GM10248 (cell line): ENCODE measurements at places on chromosomes 5 and 9.
A peak's percentile ranks its signal among the peaks of the same experiment; 100 is the strongest.

DNA sequence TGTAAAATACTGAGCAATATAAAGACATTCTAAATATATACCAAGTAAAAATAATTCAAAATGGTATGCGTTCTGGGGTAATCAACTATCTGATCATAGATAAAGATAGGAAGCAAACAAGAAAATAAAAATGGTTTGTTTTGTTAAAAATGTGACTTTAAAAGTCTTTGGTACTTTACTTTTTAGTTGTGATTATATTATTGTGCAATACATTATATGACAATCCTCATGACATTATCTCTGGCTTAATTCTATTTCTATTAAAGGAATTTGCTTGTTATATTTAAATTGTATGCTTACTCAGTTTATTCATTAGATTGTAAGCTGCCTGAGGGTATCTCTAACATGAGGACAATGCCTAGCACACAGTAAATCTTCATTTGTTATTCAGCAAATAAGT, 477.9 kb downstream of the TMEM38B start:
- no peak for DNase-seq

DNA sequence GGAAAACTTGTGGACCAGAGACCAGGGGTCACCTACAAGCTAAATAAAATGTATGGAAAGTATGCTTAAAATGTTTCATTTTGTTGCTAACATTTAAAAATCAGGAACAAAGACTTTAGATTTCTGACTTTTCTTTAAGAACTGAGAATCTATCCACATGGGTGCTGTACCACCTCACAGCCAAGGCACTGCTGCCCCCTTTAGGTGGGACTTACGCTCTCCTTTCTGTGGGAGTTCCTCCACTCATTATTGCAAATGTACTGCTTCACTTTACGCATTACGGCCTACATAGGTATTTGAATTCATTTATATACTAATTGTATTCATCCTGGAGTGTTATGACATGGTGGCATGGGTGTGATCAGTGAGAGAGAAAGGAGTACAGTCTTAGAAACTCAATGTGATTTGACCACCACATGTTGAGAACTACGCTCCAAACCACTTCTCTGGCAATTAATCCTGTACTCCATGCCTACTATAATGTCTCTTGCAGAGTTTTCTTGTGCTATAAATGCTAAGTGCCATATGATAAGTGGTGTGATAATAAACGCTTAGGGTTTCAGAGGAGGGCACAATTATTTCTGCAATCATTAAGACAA, 24.7 kb upstream of the CETN3 start:
- no peak for DNase-seq

DNA sequence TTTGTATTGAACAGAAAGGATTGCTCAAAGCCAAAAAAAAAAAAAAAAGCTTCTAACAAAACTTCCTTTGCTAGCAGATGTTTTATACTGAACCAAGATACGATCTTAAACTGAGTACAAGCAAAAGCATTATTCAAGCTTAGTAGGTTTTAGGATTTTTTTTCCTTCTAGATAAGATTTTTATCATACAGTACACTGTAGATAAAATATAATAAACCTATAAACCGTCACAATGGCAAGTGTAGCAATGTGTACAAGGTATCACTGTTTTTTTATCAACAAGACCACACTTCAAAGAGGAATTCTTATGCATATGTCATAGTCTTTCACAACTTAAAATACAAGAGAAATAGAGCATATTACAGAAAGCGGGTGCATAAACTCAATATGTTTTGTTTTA, 56.5 kb upstream of the TRPM3 start:
- no peak for DNase-seq

- no peak for DNase-seq
Measured at GRCh38 chr5:68953231-68953874, 140.5 kb upstream of the SLC30A5 start.

GRCh38 chr5:115641948-115642347, 16.1 kb upstream of the TMED7 start:
- no peak for DNase-seq

DNA sequence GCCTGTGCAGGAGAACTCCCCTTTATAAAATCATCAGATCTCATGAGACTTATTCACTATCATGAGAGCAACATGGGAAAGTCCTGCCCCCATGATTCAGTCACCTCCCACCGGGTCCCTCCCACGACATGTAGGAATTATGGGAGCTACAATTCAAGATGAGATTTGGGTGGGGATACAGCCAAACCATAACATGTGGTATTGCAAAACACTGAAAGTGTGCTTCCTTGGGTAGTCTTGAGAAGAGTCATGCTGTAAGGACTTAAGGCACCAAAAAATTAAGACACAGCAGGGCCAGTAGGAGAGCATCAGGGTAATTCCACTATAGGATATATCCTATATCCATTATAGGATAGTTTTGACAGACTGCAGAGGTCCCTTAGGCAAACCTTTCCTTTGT, 29.4 kb upstream of the GDNF start:
- DNase-seq, result no peak

DNA sequence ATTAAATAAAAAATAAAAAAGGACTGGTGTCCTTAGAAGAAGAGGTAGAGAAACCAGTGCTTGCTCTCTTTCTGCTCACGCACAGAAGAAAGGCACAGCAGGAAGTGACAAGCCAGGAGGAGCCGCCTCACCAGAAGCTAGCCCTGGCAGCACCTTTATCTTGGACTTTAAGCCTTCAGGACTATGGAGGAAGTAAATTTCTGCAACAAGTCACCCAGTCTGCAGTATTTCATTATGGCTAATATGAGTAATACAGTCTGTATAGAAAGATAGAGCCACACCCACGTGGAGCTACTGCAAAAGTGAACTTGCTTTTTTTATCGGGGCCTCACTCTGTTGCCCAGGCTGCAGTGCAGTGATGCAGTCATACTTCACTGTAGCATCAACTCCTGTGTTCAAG, 68.4 kb downstream of the PDZD2 start:
- no peak for DNase-seq

- DNase-seq, result no peak
Measured at GRCh38 chr9:91949392-91949945, 559 bp downstream of the ROR2 start.

DNA sequence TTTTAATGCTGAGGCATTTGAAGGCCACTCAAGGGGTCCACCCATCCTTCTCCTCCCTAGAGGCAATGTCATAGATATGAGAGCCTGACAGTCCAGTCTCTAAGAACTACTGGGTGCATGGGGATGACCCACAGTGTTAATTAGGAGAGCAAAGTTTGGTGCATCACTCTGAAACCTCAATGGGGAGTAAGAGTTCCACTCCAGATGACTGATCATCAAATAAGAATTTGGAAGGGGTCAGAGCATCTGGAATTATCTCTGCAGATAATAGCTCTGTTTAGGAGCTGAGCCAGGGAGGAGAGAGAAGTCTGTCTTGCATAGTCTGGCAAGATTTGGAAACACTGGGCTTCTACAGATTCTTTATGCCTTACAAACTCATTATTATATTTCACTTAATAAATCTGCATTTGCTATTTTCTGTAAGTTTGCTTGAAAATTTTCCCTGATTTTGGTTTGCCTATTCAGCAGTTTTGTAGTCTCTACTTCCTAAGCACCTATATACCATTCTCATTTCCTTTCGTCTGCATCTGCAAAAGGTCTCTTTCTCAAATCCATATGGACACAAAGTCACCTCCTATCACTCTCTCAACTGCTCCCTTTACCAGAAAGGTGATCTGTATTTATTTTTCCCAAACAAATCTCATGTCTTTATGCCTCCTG, 27.7 kb downstream of the FGF10 start:
- no peak for DNase-seq

GRCh38 chr5:65986050-65986451, 59.7 kb downstream of the ERBIN start:
- DNase-seq, result no peak

DNA sequence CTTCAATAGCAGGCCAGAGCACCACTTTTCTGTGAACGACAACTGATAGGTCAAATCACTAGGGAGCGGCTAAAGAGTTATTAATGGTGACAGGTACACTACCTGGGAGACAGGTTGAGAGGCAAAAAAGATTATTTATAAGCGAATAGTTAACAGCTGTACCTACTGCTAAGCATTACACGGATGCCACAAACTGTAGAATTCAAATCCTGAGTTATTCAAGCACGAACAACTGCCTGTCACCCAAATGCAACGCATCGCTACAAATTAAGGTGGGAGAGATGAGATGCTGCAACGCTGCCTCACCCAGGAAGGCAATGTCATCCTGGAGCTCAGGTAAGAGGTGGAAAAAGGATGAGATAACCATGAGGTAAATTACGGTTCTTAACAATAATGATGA, 342.9 kb downstream of the BNC2 start:
- no peak for DNase-seq

DNA sequence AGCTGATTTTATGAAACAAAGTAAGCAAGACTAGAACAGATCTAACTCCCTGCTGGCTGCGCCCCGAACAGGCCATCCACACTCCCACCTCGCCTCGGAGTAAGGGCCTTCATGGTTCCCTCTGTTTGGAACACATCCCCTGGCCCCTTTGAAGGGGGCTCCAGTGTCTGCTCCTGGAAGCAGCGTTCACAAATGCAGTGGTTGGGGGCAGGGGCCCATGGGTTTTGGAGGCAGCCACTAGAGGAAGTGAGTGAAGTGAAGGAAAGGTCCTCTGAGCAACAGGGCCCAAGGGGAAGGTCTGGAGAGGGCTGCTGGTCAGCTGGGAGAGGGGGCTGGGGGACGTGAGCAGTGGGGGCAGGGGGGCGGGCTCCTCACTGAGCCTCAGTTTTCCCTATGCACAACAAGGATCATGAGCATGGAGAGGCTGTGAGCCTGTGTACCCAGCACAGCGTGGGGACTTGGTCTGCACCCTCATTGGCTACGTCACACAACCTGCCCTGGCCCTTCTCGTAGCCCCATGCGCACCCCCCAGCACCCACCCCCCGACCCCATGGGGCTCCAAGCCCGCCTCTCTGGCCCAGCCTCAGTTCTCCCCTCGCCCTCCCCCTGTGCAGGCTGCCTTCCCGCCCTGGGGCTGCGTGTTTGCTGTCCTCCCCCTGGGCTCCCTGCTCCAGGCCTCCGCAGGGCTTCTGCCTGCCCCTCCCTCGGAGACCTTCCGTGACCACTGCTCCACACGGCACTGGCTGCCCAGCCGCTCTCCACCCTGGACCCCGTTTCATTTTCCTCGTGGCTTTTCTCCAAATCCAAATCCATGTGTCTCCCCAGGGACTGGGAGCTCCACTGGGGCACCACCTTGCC, 39.5 kb downstream of the RASGEF1C start:
- DNase-seq, result peak; percentile 7

- no peak for DNase-seq
Measured at GRCh38 chr5:141778206-141778605, 96.2 kb upstream of the ARAP3 start.

- no peak for DNase-seq
Measured at GRCh38 chr9:105332471-105332870, 88.0 kb downstream of the SLC44A1 start.

GRCh38 chr5:91038180-91038808, 344.8 kb downstream of the ARRDC3 start:
- DNase-seq, result no peak

- no peak for DNase-seq
Measured at GRCh38 chr9:98977246-98977714, 33.6 kb downstream of the COL15A1 start.

- no peak for DNase-seq
Measured at GRCh38 chr5:114953565-114953964, 216.1 kb downstream of the TRIM36 start.

- DNase-seq, result no peak
Measured at GRCh38 chr9:123346026-123346425, 10.0 kb upstream of the CRB2 start.

DNA sequence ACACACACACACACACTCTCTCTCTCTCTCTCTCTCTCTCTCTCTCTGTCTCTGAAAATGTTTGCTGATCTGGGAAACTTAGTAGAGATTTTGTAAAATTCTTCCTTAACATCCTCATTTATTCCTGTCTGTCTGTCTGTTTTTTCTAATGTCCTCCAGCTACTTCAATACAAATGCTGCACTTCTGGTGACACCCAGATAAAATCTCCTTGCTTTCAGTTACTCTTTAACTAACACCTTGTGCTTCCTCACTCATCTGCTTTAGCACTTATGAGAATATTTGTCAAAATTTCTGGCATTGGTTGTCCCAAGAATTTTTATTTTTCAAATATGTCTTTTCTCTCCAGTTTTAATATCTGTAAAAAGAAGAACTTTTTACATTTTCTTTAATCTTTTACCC, 35.0 kb upstream of the ARRDC3 start:
- DNase-seq, result no peak

GRCh38 chr5:150653145-150653761, 7.8 kb upstream of the MYOZ3 start:
- DNase-seq, result no peak

DNA sequence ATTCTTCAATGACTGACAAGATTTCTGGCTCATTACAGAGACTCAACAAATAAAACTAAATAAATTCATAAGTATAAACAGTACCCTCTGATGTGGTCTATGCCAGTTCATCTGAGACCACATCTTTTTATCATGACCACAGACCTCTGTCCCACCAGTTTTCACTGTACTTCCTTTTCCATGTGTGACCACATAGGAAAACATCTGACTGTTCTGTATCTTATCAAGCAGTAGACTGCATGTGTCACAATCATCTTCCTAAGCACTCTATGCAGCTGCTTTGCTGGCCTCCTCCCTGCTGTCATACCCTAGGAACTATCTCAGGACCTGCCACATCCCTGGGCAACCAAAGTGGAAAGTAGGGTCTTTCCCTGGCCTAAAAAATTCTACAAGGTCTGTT, 205.0 kb upstream of the ZNF462 start:
- no peak for DNase-seq

DNA sequence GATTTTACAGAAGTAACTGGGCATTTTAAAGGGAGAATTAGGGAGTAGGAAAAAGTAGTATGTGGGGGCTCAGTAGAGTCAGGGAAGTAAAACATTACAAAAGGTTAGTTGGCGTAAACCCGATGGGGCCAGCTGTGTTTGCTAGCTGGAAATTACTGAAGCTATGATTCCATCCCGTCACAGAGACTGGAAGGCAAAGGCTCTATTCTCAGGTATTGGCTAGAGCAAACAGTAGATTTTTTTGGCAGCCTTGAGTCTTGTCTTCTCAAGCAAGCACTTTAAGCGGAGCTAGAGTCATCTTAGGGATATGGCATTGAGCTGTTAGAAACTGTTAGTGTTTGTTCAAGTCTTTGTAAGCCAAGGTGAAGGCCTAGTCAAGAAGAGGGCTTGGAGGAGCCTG, 121.5 kb downstream of the PAM start:
- no peak for DNase-seq

GRCh38 chr5:4036861-4037260, 441.2 kb downstream of the IRX1 start:
- DNase-seq, result no peak

GRCh38 chr9:126533926-126534310, 79.8 kb upstream of the LMX1B start:
- DNase-seq, result no peak
